Right lobe of liver (tissue), 6 donors: ENCODE measurements at places on chromosomes 3 and 15. TPM values are rescaled to one million over a fixed set of nuclear protein-coding genes. Genes with fewer than 3 reads are reported as not detected.

CBLB gene
- total RNA-seq = 20.5 TPM

EIF3J gene
- total RNA-seq = 49.8 TPM

LEKR1 gene
- total RNA-seq = 0.66 TPM

SNTN gene
- not detected for total RNA-seq

SERINC4 gene
- total RNA-seq = not detected

- no peak overlapping the region for H3K4me3 ChIP-seq
- no peak for DNase-seq
- no peaks in the 10 kb centered on the region for H3K36me3 ChIP-seq
- H3K27me3 ChIP-seq = no peaks in the 10 kb centered on the region
Measured at GRCh38 chr15:35252351-35252865, 167.3 kb upstream of the NANOGP8 start.

DNA sequence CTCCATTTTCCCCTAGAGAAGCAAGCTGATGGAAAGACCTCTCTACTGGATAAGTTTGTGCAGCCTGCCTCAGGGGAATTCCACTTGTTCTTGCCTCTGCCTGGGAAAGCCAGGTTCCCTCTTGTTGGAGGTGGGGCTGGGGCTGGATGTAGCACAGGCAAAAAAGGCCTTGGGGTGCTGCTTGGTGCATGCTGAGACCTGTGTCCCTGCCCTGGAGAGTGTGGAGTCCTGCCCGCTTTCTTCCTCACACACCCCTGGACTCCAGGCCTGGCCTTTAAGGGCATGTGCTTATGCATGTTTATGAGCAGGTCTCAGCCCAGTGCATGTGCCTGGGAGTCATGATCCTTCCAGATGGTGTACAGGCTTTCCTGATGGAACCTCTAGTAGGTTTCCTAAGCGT is 23.5 kb upstream of the JMJD7 start:
- no peaks in the 10 kb centered on the region for H3K36me3 ChIP-seq
- no peaks in the 10 kb centered on the region for H3K27me3 ChIP-seq
- H3K27ac ChIP-seq = no peak overlapping the region
- peaks cover 2% of the 10 kb centered on the region for H3K4me1 ChIP-seq

- H3K36me3 ChIP-seq = no peaks in the 10 kb centered on the region
- H3K27me3 ChIP-seq = no peaks in the 10 kb centered on the region
- H3K4me1 ChIP-seq = no peaks in the 10 kb centered on the region
- DNase-seq = no peak
- H3K27ac ChIP-seq = no peak overlapping the region
Measured at GRCh38 chr3:55524565-55525244, 37.6 kb upstream of the WNT5A start.

DNA sequence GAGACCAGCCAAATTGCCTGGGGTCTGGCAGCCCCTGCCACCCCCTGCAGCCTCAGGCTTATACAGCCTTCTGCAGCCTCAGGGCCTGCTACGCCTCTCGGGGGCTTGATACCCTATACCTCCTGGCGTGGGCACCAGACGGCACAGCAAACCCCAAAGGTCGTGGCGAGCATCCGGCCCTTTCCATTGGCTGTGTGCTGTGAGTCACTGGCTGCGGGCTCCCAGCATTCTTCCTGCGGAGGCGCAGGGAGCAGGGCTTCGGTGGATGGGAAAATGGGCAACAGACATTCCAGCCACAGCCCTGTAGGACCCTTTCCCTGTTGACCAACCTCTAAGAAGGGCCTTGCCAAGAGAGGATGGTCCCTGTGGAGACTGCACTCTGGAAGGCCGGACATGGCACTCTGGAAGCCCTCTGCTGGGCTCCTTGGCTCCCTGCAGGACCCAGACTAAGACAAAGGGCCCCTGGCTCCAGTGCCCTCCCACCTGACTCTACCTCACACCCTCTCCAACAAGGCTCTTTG is 59.6 kb downstream of the ITGA11 start:
- H3K4me1 ChIP-seq = no peaks in the 10 kb centered on the region
- no peak overlapping the region for H3K27ac ChIP-seq
- no peaks in the 10 kb centered on the region for H3K27me3 ChIP-seq

GRCh38 chr3:61997101-61997500 is 376.2 kb downstream of the FEZF2 start:
- no peaks in the 10 kb centered on the region for H3K36me3 ChIP-seq
- no peak overlapping the region for H3K4me3 ChIP-seq
- no peak for DNase-seq
- H3K27me3 ChIP-seq = no peaks in the 10 kb centered on the region

DNA sequence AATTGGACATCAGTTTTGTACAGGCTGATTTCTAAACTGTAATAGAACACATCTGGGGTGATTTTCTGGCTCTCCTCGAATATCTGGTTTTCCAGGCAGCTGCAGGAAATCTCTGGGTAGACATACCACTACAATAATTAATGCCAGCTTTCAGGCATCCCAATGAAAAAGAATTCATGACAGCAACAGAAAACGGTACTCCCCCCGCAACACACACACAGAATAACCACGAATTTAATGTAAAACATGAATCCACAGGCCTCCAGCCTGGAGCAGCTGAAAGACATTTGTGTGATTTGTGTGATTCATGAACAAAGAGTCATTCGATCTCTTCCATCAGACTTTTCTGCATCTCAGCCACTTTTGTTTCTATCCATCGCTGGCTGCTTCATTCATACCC is 262.2 kb downstream of the MAGI1 start:
- DNase-seq = no peak
- H3K36me3 ChIP-seq = no peaks in the 10 kb centered on the region
- no peak overlapping the region for H3K27ac ChIP-seq
- no peak overlapping the region for H3K4me3 ChIP-seq
- H3K4me1 ChIP-seq = no peaks in the 10 kb centered on the region
- no peaks in the 10 kb centered on the region for H3K27me3 ChIP-seq

GRCh38 chr3:150495563-150496168 is 50.6 kb downstream of the SERP1 start:
- no peaks in the 10 kb centered on the region for H3K36me3 ChIP-seq
- no peak overlapping the region for H3K27ac ChIP-seq
- DNase-seq = no peak
- no peak overlapping the region for H3K4me3 ChIP-seq
- no peaks in the 10 kb centered on the region for H3K27me3 ChIP-seq

DNA sequence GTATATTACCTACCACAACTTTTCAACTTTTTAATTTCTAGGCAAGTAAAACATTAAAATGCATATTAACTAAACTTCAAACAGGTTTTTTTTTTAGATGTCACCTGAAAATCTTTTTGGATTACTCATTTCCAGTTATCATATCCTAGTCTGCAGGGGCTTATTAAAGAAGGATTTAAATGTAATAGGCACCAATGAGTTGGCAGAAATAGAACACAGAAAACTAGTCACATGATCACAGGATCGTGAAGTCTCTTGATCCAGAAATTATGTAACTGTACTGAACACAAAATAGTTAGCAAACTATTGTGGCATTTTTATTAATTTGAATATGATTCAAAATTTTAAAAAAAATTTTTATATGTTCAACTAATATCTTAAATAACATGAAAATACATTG is 654.4 kb upstream of the NAALADL2 start:
- no peak overlapping the region for H3K27ac ChIP-seq
- H3K27me3 ChIP-seq = no peaks in the 10 kb centered on the region
- no peak overlapping the region for H3K4me3 ChIP-seq
- H3K4me1 ChIP-seq = no peaks in the 10 kb centered on the region
- H3K36me3 ChIP-seq = no peaks in the 10 kb centered on the region

- H3K36me3 ChIP-seq = no peaks in the 10 kb centered on the region
- H3K4me3 ChIP-seq = no peak overlapping the region
- no peaks in the 10 kb centered on the region for H3K4me1 ChIP-seq
Measured at GRCh38 chr3:173938159-173938558, 540.6 kb downstream of the NLGN1 start.

DNA sequence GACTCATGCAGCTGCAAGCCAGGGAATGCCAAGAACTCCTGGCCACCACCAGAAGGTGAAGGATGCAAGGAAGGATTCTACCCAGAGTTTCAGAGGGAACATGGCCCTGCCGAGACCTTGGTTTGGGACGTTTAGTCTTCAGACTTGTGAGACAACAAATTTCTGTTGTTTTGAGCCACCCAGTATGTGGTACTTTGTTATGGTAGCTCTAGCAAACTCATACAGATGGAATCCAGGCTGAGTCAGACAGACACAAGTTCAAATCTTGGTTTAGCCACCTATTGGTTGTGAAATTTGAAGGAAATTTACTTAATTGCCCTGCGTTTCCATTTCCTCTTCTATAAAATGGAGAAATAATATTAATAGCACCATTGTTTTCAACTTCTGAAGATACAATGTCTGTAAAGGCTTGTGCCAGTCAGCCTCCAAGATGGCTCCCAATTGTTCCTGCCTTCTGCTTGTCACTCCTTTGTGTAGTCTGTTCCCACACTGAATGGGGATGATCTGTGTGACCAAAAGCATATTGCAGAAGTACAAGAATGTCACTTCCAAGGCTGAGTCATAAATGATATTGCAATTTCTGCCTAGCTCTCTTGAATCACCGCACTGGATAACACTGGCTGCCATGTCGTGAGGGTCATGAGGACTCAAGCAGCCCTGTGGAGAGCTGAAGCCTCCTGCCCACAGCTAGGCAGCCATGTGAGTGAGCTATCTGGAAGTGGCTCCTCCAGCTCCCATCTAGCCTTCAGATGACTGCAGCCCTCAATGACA is 223.5 kb upstream of the PROK2 start:
- peak; percentile 30 for DNase-seq
- H3K36me3 ChIP-seq = no peaks in the 10 kb centered on the region
- H3K4me1 ChIP-seq = no peaks in the 10 kb centered on the region

DNA sequence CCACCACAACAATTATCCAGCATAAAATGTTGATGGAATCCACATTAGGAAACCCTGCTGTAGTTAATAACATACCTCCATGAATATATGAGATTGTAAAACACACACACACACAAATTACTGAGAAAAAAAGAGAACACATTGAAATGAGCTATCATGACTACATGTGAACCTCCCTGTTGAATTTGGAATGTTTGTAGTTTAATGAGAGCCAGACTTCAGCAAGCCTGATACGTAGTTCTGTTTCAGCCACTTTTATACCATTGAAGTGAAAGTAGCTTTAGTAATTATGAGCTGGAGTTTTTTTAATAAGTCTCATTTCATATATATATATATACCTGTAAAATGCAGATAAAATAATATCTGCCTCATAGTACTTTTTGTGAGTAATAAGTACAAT is 1146.4 kb downstream of the NAALADL2 start:
- no peak overlapping the region for H3K4me3 ChIP-seq
- H3K4me1 ChIP-seq = no peaks in the 10 kb centered on the region
- no peaks in the 10 kb centered on the region for H3K27me3 ChIP-seq
- no peaks in the 10 kb centered on the region for H3K36me3 ChIP-seq
- DNase-seq = no peak

GRCh38 chr3:104437131-104437750 is 929.5 kb upstream of the ALCAM start:
- no peaks in the 10 kb centered on the region for H3K27me3 ChIP-seq
- DNase-seq = no peak
- H3K4me3 ChIP-seq = no peak overlapping the region

DNA sequence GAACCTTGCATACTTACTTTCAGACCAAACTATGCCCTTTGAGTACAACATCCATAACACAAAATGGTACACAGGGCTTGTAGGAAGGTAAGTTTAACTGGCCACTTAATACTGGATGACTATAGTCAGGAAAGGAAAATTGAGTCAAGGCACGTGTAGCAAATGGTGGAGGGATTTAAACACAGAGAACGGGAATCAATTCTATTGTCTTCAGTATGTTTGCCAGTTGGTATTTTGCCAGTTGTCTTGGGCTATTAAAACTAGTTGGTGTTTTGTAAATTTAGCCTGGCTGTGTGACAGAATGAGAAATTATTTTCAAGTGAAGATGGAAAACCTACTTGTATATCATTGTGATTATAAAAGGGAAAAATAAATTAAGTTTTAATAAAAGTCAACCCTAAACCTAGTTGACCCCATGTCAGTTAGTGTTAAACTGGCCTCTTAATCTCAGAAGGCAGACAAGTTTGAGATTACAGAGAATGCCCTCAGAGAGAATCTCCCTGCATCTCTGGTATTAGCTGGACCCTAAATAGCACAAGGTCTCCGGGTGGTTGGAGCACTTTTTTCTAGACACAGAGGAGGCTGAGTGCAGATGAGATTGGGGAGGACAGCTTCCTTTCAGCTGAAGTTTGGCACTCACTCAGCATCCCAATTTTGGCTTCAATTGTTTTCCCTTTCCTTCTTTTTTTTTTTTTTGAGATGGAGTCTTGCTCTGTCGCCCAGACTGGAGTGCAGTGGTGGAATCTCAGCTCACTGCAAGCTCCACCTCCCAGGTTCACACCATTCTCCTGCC is 91.2 kb downstream of the MB21D2 start:
- H3K27me3 ChIP-seq = no peaks in the 10 kb centered on the region
- no peak for DNase-seq
- no peaks in the 10 kb centered on the region for H3K36me3 ChIP-seq
- no peak overlapping the region for H3K27ac ChIP-seq
